Stimulated activated CD4-positive, alpha-beta T cell treated with anti-CD3 and anti-CD28 coated beads, Interleukin-4, amount 100 ng/mL, for 4 hours (primary cell): ENCODE measurements at places on chromosomes 3 and 15.

GRCh38 chr15:98809273-98809672 is 160.9 kb downstream of the IGF1R start:
- DNase-seq = no peak

DNA sequence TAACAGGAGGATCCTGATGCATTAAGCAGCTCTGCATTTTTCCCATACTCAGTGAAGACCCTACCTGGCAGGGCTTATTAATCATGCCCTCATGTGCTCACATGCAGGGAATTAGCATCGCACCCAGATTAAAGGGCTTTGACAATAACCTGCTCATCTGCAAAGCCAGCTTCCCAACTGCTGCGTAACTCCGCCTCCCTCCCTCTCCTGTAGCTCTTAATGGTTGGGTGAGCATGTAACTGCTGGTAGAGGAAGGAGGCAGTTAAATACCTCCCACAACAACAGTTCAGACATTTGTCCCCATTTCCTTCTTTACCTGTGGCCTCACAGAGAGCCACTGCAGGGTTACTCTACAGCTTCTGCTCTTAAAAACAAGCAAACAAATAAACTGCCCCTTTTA is 203.6 kb upstream of the WNT5A start:
- no peak for DNase-seq

DNA sequence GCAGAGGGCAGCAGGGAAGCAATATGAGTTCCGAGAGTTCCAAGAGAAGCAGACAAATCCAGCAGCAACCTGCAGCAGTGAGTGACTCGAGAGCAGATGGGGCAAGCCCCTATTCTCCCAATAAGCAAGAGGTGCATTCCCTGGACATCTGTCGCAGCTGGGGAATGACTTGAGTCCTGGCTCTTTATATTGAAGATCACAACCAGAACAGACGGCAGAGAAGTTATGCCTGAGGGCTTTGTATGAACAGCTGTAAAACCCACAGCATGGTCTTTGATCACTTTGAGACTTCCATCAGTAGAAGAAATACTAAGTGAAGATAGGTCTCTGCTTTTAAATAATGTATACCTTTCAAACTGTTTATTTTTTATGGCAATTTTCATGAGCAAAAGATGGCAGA is 23.6 kb upstream of the C3orf22 start:
- no peak for DNase-seq

- DNase-seq = no peak
Measured at GRCh38 chr3:125313060-125313635, 62.0 kb downstream of the ZNF148 start.

GRCh38 chr3:21573291-21573690 is 177.7 kb downstream of the ZNF385D start:
- no peak for DNase-seq

DNA sequence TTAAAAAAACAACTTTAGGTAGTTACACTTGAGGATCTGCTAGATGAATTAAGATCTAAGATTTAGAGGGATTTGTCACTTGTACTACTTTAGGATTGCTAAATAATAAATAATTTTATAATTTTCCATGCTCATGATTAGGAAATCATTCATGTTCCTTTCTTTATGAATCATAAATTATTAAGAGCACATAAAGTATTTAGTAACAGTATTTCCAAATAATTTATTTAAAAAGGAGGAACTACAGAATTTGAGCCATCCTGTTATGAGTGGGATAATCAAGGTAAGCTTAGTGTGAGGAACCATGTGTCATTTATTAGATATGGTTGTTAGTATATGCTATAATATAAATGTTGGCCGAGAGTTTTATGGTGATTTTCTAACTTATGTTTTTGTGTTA is 37.5 kb upstream of the C3orf38 start:
- no peak for DNase-seq
